Tongue (tissue), 3 donors: ENCODE measurements at places on chromosomes 11 and 22. TPM values are rescaled to one million over a fixed set of nuclear protein-coding genes. Genes with fewer than 3 reads are reported as not detected.

DNA sequence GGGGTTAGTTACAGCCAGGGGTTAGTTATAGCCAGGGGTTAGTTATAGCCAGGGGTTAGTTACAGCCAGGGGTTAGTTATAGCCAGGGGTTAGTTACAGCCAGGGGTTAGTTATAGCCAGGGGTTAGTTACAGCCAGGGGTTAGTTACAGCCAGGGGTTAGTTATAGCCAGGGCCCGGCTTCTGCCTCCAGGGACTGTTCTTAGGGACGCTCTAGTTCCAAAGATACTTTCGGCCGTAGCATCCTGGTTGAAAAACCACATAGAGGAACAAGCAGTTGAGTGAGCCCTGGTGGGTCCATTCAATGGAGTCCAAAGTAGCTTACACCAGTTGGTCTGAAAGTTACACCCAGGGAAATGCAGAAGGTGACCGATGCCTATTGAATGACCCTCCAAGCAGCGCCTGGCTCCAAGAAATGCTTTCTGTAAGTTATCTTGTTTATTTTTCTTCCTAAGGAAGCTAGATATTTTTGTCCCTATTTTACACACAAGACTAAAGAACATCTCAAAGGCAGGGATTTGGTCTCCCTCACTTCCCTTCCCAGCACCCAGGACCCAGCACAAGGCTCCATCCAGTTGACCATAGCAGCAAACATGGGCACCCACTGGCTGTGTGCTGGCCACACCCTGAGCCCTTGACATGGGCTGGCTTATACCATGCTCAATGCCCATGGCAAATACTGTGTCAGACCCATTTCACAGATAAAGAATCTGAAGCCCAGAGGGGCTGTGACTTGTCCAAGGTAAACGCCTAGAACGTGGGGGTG, 49.7 kb upstream of the SHISAL1 start:
- no peak for DNase-seq

- DNase-seq, result no peak
Measured at GRCh38 chr11:68012843-68013610, 2.9 kb downstream of the ALDH3B1 start.

MRGPRE gene
- 0.41 TPM for total RNA-seq

AIP gene
- 42.2 TPM for total RNA-seq

SCGB1D2 gene
- total RNA-seq, result not detected
